ENCODE measurements at places on chromosomes 12 and 14.
A peak's percentile ranks its signal among the peaks of the same experiment; 100 is the strongest.

DNA sequence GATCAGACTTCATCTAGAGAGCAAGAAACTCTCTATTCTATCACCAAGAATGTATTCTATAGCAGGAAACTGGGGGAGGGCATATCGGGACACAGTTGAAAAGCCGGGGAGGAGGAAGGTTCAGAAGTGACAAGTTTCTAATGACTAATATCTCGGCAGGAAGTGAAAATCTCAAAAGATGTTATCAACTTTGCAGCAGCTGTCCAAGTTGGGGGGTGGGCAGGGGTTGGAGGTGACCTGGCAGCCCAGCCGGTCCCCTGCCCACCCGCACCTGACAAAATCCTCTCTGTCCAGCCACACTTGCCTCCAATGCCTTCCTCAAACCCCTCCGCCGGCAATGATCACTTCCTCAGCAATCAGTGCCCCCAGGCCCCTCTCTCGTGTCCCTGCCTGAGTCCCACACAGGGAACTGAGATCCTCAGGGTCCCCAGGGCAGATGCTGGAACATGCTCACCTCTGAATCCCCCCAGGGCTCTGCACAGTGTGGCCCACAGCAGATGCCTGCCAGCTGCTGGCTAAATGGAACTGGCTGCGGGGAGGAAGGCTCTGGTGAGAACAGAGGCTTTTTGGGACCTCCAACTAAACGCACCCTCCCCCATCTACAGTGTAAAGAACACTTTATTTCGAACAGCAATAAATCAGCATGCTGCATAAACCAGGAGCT is 43.9 kb downstream of the CCDC88C start:
- DNase-seq = no peak

GRCh38 chr12:57515934-57516541 is 4.3 kb downstream of the DDIT3 start:
- DNase-seq = no peak

- no peak for DNase-seq
Measured at GRCh38 chr12:101021442-101021841, 188.6 kb downstream of the SLC5A8 start.

GRCh38 chr14:93276031-93276716 is 56.7 kb downstream of the BTBD7 start:
- no peak for DNase-seq

DNA sequence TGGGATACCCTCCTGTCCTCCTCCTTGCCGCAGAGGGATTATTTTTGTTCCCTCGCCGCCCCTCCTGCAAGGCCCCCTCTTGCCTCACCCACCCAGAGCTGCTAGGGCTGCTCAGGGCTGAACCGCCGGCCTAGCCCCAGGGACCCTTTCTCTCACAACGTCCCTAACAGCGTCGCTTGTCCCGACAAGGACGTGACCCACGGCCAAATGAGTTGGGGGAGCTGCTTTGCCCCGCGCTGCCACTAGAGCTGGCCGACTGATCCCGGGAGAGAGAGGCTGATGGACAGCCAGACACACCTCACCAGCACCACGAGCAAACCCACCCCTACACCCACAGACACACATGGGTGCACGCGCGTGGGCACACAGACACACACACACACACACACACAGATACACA is 154.6 kb upstream of the ALG10B start:
- DNase-seq = no peak

DNA sequence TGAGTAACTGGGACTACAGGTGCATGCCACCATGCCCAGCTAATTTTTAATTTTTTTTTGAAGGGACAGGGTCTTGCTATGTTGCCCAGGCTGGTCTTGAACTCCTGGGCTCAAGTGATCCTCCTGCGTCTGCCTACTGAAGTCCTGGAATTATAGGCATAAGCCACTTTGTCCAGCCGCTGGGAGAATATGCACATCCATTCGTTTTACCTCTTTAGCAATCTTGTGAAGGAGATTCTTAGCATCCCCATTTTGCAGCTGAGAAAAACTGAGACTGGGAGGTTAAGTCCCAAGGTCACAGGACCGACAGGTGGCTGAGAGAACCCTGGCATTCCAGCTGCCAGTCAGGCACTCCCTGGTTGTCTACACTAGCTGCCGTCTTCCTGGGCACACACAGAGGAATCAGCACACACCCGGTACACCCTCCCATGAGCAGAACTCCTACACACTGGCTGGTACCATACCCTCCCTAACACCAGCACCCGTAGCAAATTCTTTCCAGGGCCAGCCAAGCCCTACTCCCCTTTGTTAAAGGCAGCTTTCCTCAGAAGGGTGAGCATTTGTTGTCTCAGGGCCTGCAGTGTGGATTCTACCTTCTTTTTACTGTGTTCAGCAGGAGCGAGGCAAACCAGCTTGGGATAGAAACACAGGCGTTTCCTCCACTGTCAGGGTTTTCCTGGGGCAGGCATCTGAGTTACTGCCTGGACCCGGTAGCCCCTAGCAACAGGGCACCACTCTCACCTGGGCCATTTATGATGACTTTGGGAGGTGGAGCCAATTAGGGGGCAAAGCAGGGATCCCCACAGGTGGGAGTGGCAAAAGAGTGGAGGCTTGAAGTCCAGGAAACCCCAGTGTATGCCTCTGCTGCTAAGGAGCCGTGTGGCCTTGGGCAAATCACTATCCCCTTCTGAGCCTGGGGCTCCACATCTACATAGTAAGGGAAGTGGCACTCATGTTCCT is 70.2 kb downstream of the IRF2BPL start:
- no peak for DNase-seq

- DNase-seq = no peak
Measured at GRCh38 chr12:131773582-131774221, 54.5 kb upstream of the MMP17 start.

DNA sequence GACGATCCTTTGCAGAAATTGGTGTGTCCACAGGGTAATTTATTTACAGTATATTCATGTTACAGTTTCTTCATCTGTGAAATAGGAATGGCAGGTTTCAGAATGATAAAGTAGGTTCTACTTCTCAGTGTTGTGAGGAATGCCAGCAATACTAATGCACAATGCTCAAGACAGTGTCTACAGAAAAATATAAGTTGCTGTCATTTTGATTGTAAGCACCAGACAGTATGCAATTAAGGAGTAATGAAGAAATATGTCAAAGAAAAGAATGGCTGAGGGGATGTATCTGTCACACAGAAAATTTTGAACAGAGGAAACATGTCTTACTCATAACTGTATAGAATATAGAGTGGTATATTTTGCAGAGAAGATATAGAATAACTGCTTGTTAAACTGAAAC is 525.4 kb downstream of the GALC start:
- DNase-seq = no peak

- DNase-seq = peak; percentile 59
Measured at GRCh38 chr14:34875031-34875922, at the start of gene BAZ1A. Gene BAZ1A (minus strand): TSS chr14:34875360. CDS start chr14:34874604, 756 bp downstream.

DNA sequence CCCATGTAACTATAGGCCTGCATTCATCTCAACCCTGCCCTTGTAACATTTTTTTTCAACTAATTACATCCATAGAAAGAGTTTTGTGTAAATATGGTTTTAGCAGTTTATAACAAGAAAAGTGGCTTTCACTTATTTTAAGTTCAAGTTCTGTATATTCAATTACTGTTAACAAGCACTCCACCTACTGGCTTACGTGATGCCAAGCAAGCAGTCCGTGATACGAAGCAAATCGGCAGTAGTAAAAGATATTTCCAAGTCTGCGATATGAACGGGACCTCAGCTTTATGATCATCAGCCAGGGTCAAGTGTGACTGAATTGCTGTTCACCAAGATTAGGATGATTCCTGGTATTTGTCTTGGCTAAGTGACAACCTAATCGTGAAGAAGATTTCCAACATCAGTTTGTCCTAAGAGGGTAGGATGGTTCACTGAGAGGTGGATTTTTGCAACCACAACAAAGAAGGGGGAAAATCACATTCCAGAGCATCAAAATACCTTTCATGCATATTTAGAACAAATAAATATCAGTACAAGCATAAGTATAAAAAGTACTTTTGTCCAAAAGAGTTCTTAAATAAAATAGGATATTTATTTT is 456.2 kb downstream of the FOXG1 start:
- DNase-seq = no peak

DNA sequence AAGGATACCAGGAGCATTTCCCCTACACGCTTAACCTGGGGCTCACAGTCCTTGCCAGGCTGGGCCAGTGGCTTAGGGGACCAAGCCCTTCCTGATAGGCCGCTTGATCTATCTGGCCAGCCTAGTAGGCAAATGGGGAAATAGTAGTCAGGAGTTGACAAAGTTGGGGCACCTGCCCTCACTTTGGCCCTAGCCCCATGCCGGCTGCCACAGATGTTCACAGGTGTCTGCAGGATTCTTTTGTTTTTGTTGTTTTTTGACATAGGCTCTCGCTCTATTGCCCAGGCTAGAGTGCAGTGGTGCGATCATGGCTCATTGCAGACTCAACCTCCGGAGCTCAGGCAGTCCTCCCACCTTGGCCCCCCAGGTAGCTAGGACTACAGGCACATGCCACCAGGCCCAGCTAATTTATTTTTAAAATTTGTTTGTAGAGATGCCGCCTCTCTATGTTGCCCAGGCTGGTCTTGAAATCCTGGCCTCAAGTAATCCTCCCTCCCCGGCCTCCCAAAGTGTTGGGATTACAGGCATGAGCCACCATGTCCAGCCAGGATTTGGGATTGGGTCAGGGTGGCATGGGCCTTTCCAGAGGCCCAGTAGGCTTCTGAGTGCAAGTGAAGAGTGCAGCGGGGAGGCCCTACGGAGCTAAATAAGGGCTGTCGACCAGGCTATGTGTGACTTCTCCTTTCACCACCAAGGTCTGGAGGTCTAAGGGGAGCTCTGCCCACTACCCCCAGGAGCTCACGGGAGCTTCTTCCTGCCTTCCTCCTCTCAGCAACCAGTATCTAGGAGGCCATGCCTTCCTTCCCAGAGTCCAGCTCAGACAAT is 15.5 kb upstream of the HDAC7 start:
- DNase-seq = no peak

- no peak for DNase-seq
Measured at GRCh38 chr12:128814411-128815261, 9.1 kb downstream of the SLC15A4 start.

GRCh38 chr14:77579065-77579464 is 37.4 kb downstream of the SPTLC2 start:
- no peak for DNase-seq

GRCh38 chr14:25400607-25401206 is 350.8 kb upstream of the STXBP6 start:
- peak; percentile 58 for DNase-seq

DNA sequence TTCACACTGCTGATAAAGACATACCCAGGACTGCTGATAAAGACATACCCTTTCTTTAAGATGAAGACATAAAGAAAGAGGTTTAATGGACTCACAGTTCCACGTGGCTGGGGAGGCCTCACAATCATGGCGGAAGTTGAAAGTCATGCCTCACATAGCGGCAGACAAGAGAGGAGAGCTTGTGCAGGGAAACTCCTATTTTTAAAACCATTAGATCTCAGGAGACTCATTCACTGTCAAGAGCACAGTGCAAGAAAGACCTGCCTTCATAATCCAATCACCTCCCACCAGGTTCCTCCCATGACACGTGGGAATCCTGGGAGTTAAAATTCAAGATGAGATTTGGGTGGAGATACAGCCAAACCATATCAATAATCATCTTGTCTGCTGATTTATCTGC is 278.1 kb downstream of the SLC6A15 start:
- DNase-seq = no peak

DNA sequence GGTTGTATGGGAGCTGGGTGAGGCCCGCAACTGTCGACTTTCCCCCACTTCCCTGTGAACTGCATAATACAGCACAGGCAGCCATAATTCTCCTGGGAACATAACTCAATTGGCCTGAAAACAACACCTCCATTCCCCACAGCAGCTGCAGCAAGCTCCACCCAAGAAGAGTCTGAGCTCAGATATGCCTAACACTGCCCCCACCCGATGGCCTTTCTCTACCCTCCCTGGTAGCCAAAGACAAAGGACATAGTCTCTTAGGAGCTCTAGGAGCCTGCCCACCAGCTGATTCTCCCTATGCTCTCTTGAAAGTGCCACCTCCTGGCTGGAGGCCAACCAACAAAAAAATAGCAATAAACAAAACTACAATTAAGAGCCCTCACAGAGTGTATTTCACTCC is 542.7 kb upstream of the LMO3 start:
- DNase-seq = no peak

GRCh38 chr14:75709207-75709812 is 48.3 kb downstream of the TTLL5 start:
- peak; percentile 90 for DNase-seq

DNA sequence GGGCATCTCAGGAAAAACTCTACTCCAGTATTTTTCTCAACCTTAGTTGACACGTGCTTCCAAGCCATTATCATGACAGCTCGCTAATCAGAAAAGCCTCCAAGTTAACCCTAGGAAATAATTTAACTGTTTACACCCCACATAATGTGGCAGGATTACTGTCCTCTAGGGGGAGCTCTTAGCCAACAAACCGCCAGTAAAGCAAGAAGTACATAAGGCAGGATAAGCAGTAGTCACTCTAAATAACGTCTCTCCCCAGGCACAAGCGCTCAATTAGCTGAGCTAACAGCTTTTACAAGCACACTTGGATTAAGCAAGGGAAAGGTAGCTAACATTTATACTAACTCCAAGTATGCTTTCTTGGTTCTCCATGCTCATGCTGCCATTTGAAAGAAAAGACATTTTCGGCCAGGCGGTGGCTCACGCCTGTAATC is 22.8 kb downstream of the APOBEC1 start:
- no peak for DNase-seq

- DNase-seq = no peak
Measured at GRCh38 chr12:41624571-41624970, 436.5 kb downstream of the PDZRN4 start.

- DNase-seq = no peak
Measured at GRCh38 chr12:71871116-71871515, 31.6 kb downstream of the TBC1D15 start.

DNA sequence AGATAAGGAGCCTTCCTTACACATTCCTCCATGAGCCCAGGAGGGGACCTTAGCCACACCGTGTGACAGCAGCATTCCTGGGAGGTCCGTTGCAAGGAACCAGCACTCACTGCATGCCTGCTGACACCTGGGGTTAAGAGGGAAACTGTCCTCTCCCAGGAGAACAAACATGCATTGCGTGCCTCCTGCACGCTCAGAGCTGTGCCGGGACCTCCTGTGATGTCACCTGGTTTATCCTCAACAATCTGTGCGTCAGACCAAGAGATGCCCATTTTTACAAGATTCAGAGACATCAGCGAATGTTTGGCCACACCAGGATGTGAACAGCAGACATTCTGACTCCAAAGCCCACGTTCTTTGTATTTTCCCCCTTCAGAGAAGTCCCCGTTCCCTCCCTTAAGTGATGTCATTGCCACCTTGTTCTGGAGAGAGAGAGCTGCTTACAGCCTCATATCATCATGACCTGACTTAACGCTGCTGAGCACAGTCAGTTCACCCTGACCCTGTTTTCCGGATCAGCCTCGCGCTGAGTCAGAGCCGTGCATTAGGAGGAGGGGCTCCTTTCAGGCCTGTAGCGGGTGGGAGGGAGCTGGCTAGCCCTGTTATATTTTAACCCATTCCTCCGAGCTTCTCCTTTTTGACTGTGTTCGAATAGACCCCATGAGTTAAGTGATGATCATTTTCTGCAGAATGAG is 36.2 kb downstream of the TMEM120B start:
- no peak for DNase-seq

GRCh38 chr12:25552681-25553080 is 402 bp downstream of the LMNTD1 start:
- DNase-seq = no peak

All from globus pallidus (tissue), 1 donor.